ENCODE measurements at places on chromosomes 6 and 20. TPM values are rescaled to one million over a fixed set of nuclear protein-coding genes. Genes with fewer than 3 reads are reported as not detected.

The COL11A2 gene
- total RNA-seq = 4.9 TPM

DNA sequence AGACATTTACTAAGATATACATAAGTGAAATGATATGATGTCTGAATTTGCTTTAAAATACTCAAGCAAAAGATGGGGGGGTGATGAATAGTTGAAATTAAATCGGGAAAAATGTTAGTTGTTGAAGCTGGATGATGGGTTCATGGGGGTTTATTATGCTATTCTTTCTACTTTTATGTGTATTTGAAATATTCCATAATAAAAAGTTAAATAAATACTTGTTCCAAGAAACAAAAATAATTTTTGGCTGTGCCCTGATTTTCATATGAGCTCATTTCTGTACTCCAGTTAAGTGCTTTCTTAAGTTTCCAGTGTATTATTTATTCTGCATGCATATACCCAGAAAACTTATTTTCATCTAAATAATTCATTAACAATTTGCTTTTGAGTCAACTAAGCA, 138.6 kb downstream of the AIG1 start:
- DNase-seq = no peak

The ANKEF1 gene
- total RNA-seq = 3.9 TPM

GRCh38 chr20:53582574-53583351, 10.9 kb downstream of the ZNF217 start:
- no peak for DNase-seq

- no peak for DNase-seq
Measured at GRCh38 chr6:41937861-41938574, 3.6 kb downstream of the CCND3 start.

The HLA-DQB2 gene
- total RNA-seq = not detected

The SIRPD gene
- not detected for total RNA-seq

DNA sequence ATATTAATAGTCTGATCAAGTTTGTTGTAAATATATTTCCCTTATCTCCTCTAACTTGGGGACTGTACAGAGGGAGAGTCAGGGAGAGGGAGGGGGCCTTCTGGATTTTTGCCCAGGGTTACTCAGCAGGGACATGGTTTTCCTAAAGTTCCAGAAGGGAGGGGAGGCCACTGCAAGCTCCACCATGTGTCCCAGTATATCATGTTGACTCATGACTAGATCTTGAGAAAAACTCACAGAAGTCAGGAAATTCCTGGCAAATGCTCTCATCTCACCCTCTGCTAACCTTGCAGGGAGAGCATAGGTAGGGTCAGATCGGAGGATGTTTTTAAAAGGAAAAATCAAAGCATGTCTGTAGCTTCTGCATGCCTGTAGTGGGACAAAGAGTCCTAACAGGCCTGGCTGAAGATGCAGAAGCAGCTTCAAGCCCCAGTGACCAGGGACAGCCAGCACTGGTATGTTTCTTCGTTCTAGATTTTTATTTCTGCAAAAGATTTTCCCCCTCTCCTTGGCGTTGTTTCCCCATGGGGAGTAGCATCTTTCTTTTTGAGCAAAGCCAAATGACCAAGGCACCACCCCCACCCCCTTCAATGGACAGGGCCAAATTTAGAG, 272.9 kb upstream of the SUPT3H start:
- no peak for DNase-seq

DNA sequence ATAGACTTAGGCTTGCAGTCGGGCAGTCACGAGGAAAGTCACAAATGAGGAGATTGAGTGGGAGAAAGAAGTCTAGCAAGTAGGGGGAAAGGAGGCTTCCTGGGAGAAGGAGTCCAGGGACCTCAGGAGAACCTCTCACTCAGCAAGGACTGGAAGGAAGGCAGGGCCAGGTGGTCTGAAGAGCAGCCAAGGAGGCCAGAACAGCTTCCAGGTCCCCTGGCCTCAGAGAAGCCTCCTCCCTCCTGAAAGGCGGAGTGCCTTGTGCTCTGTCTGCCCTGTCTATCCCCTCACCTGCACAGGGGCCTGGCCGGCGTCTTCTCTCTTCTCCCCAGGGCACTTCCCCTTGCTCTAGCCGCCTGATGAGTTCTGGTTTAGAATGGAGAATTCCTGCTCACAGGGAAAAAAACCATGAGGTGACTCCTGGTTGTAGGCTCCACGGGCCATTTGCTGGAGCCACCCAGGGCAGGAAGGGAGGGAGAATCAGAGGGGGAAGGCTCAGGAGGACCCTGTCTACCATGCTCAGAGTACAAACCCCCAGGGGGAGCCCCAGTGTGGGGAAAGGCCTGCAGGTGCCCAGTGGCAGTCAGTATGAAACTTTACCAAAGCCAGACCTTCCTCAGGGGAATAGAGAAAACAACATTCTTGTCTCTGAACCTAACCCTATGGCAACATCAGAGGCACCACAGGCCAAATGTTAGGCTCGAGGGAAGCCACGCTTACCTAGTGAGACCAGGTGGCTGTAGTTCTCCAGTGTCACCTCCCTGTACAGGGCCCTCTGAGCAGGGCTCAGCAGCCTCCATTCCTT, 11.2 kb downstream of the ZNF337 start:
- no peak for DNase-seq
